ENCODE measurements at places on chromosomes 1 and 21. TPM values are rescaled to one million over a fixed set of nuclear protein-coding genes. Genes with fewer than 3 reads are reported as not detected.

- no peak for DNase-seq
These were observed 65.7 kb downstream of the NPHS2 start for GRCh38 chr1:179510038-179510437.

DNA sequence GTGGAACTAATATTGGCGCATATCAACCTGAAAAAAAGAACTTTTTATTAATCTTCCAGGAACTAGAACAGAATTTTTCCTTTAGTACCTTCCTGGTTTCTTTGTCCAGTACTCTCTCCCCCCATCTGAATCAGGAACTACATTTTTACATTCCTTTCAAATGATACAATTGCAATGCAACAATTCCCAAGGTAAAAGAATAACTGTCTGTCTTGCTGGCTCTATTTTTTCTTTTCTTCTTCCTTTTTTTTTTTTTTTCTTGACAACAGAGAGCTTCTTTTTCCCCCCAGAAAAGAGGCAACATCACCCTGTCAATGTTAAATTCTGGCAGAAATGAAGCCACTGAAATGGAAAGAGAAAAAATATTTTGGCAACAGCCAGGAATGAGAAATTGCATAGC, 4.5 kb upstream of the CD101 start:
- DNase-seq, result no peak

ZNF697 gene
- total RNA-seq, result 0.32 TPM

DNA sequence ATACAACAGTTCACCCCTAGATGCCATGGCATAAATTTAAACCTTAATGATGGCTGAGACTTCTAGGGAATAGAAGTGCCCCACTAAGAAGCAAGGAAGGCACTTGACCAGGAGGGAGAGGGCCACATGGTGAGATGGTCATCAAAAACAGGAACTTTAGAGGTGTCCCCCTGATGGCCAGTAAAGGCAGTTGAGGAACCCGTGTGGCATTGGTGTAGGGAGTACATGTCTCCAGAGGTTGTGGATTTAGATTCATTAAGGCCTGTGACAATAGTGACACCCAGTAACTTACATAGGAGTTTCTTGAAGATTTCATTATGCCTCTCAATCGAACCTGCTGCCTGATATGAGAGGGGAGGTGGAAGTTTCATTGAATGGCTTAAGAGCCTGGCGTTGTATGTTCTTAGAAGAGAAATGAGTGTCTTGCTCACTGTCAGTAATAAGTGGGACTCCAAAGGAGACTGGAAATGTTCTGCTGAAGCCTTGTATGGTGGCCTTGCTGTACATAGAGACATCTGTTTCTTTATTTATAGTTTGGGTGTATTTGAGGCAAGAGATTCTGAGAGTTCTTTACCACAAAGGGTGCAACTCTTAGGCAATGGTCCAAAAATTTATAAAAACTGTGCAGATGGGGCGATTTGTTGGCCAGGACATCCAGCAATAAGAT, 27.9 kb downstream of the EDARADD start:
- no peak for DNase-seq

- no peak for DNase-seq
These were observed 24.5 kb upstream of the CYP4B1 start for GRCh38 chr1:46774297-46774696.
